ENCODE measurements at places on chromosomes 13 and 19. TPM values are rescaled to one million over a fixed set of nuclear protein-coding genes. Genes with fewer than 3 reads are reported as not detected.

The SOX1 gene
- total RNA-seq: not detected

The ZNF433 gene
- total RNA-seq: 7.2 TPM

The COL5A3 gene
- under 0.01 TPM for total RNA-seq

The ATP4B gene
- total RNA-seq: not detected

The ERVV-1 gene
- not detected for total RNA-seq

The MEGF8 gene
- total RNA-seq: 14.7 TPM

The CCDC169 gene
- 2.4 TPM for total RNA-seq

The MIER2 gene
- total RNA-seq: 17.4 TPM

The ERICH4 gene
- not detected for total RNA-seq

The KIR2DL4 gene
- total RNA-seq: not detected

The CBY2 gene
- 0.07 TPM for total RNA-seq

The TLE2 gene
- 0.34 TPM for total RNA-seq

The LRRC8E gene
- total RNA-seq: 18.1 TPM

The CACNG6 gene
- not detected for total RNA-seq

The DAND5 gene
- total RNA-seq: not detected

The ERICH6B gene
- not detected for total RNA-seq

The ZNF98 gene
- total RNA-seq: 0.07 TPM

The CGB8 gene
- total RNA-seq: not detected

The AXL gene
- total RNA-seq: 40.2 TPM

The ZSCAN4 gene
- total RNA-seq: 0.50 TPM

The IGFL1 gene
- under 0.01 TPM for total RNA-seq

The GAPDHS gene
- not detected for total RNA-seq

The CYP4F8 gene
- total RNA-seq: not detected
